ENCODE measurements at places on chromosomes 4 and X.

DNA sequence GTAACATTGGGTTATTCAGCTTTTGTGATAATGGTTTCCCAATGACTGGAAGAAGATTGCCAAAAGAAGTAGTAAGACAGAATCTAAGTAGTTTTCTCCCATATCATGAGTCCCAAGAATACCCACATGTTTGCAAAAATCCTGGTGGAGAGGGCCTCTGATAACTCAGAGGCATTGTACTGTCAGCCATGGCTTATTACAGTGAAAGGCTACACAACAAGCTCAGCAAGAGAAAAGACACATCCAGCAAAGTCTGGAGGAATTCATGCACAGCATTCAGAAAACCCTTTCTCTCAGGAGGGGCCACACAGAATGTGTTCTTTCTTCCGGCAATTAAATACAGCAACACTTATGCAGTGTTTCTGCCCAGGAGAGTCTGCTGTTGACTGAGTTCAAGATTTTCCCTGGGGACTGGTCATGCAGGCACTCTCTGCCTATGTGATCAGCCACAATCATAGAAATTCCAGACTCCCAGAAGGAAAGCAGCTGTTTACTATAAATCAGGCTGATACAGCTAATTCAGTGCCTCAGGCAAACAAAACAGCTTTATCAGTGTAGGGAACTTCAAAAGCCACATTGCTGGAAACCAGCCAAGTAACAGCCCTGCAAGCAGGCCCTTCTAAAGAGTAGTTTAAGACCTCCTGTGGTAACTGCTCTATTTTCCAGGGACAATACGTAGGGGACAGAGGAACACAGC lies 937.1 kb downstream of the CCSER1 start:
- DNase-seq, result peak; percentile 80

- no peak for DNase-seq
Measured at GRCh38 chr4:9893329-9894108, 112.1 kb downstream of the DRD5 start.

DNA sequence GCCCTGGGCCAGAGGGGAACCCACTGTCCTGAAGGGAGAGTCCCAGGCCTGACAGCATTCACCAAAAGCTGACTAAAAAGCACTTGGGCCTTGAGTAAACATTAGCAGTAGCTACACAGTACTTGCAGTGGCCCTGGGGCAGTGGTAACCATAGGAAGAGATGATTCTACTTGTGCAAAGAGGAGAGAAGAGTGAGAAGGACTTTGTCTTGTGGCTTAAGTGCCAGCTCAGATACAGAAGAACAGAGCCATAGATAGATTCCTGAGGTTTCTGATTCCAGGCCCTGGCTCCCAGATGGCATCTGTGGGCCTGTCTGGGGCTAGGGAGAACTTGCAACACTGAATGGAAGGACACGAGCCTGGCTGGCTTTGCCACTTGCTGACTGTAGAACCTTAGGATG lies 100.5 kb downstream of the PTCHD1 start:
- DNase-seq, result no peak

GRCh38 chr4:113759696-113760093 lies 1.8 kb downstream of the CAMK2D start:
- DNase-seq, result no peak

GRCh38 chr4:64158648-64159326 lies 250.5 kb downstream of the TECRL start:
- DNase-seq, result peak; percentile 82

DNA sequence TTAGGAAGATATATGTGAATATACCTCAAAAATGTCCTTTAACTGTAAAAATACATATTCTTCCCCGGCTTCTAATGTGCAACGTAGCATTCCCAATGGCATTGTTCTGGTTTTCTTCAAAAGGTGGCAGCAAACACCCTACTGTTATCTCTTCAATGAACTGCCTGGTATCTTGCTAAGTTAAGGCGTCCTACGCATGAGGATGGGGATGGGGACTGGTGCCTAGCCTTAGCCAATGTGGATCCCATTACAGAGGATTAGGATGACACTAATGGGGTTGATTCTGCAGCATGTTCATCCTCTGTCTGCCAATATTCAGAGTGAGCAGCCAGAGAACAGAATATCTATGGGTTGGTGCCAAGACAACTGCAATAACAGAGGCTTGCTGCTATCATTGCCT lies 334.9 kb upstream of the ADGRL3 start:
- DNase-seq, result peak; percentile 53

DNA sequence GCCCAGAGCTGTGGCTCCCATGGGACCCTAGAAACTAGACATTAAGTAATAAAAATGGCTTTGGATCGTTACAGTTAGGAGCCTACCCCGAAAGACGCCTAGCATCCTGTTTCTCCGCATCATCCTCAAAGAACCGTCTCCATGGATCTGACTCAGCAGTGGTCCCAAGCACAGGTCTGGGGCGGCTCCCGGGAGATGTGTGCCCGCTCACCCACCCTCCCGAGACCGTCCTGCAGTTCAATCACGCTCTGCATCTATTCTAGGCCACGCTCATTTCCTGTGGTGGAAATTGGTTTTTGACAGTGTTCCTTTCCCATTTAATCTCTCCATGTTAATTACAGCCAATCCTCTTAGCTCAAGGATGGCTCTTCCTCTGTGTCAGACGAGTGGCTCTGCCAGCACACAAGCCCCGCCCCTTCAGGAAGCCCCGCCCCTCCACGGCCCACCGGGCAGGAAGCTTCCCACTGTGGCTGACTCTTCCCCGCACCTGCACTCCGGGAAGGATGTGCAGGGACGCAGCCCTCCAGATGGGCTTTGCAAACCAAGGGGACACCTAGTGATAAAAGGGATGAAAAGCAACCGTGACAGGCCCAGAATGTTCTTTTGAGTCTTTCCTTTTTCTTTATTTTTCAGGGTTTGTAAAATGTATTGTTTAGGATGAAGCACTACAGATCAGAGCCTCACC lies 34.5 kb upstream of the HELT start:
- DNase-seq, result peak; percentile 73

GRCh38 chr4:5191831-5192230 lies 140.6 kb downstream of the STK32B start:
- no peak for DNase-seq

DNA sequence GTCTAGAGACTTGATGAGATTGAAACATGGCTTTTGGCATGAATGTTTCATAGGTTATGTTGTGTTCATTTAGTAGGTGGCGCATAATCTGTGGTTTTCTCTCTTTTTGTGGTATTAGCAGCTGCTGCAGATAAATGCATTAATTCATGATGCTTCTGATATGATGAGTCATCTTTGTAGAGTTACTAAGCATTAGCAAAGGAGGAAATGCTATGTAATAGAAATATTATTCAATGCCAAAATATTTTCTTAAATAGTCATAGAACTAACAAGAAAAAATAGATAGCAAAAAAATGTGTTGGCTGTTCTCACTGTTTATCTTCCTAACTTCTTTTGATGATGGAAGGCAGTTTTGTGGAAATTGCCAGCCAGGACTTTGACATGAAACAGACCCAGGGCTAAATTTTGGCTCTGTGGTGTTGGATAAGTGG lies 3.6 kb downstream of the ZXDB start:
- no peak for DNase-seq

DNA sequence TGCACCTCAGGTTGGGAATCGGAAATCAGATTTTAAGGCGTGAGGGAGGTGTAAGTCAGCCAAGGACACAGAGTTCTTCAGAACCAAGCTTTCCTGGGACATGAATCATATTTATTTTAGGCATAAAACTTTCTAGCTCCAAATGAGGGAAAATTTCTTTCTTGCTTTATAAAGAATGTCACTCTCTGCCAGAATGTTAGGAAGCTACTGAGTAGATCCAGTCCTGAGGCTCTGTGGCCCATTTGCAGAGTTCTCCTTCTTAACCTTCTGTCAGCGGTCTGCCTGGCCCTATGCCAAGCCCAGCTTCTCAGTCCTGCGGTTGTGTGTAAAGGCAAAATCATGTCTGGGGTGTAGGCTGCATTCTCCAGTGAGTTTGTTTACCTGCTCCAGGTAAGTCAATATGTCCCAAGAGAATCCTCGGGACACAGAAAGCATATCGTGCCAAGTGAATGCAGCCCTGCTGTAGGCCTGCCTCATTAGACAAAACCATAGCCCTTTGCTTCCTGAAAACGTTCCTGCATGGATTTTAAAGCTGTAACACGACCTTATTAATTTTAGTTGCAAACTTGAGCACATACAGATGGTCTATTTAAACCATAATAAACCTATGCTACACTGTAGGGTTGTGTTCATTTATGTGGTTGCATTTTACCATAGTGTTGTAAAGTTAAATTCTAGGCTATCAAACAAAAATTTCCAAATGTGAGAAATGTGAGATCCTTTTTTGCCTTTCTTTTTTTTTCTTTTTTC lies 29.2 kb upstream of the CCNI start:
- DNase-seq, result no peak

GRCh38 chr4:25879587-25879986 lies 16.8 kb upstream of the SEL1L3 start:
- no peak for DNase-seq

DNA sequence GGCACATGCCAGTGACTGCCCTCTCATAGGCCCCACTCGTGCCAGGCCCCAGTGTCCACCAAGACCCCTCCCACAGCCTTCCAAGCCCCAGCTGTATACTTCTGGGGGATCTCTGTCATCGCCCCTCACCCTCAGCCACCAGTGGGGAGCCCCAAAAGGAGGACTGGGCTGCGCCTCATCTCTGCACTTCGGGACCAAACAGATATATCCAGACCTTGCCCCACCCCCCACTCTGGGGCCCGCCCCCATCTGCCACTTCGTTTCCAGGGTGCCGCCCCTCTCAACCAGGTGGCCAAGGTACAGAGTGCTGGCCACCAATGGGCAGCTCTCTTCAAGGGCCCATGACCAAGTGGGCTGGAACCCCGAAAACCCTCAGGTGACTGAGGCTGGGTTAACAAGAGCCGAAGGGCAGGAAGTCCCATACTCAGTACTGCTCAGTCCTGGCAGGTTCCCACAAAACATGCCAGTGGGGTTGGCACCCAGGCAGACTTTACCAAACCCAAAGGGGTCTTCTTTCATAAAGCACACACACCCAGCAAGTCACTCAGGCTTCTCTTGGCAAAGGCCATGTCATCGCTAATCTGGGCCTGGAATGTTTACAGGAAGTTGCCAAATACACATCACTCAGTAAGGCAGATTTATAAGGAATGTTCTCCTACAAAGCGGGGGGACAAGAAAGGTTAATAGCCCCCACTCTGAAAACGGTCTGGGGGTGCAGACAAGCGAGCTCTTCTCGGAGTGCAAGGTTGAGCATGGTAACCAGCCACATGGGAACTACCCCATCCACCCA lies 4.4 kb downstream of the ZFYVE28 start:
- peak; percentile 5 for DNase-seq

DNA sequence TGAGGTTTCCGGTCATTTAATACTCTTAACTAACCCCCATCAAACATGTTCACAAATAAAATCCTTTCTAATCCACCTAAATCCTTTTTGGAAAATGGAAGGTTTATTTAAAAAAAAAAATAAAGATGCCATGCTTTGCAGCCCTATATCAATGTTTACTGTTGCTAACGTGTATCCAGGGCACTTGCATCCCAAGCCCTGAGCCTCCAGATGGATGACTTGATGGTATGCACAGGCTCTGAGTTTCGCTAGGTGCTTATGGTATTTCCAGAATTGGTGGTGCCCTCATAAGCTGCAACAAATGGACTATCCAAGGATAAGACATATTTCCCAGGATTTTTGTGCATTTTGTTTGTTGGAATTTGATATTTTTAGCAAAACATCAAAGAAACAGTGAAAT lies 257.7 kb downstream of the PRDM5 start:
- no peak for DNase-seq

DNA sequence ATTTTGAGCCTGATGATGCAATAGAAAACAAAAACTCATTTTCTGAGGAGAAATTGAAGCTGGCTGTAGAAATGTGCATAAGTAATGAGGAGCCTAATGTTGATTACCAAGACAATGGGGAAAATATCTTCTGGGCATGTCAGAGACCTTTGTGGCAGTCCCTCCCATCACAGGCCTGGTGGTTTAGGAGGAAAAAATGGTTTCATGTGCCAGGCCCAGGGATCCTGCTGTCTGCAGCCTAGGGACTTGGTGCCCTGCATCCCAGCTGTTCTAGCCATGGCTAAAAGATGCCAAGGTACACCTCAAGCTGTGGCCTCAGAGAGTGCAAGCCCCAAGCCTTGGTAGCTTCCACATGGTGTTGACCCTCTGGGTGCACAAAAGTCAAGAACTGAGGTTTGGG lies 128.7 kb upstream of the ARHGEF9 start:
- no peak for DNase-seq

DNA sequence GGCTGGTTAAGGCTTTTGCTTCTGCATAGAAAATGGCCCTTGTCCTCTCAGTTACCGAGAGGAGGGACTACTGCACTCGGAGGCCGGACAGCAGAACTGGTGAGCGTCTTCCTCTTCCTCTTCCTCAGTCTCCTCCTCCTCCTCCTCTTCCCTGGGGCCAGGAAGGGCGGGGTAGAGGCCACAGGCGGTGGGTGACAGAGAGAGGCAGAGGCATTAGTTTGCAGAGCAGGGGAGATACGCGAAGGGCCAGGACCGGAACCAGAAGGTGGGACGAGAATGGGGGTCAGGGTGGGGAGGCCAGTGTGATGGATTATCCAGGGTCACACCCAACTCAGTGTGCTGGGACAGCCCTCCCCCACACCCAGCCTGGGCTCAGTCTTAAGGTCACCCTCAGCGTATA lies 14.5 kb downstream of the IQSEC2 start:
- no peak for DNase-seq

DNA sequence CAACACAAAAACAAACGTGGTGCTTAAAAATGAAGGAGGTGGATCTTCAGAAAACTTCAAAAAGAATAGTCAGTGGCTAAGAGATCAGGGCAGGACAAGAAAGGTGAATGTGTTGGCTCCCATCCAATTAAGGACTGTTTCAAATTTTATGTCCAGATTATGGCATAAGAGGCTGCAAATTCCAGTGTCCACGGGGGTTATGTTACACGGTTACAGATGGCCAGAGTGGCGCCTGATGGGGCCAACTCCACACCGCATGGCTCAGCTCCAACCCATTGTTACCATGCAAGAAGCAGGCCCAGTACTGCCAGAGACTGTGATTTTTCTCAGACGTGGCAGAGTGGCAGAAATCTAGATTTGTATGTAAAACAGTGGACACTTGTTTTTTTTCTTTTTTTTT lies 168.4 kb upstream of the TENM3 start:
- DNase-seq, result no peak

- no peak for DNase-seq
Measured at GRCh38 chr4:37748485-37748884, 62.3 kb upstream of the RELL1 start.

DNA sequence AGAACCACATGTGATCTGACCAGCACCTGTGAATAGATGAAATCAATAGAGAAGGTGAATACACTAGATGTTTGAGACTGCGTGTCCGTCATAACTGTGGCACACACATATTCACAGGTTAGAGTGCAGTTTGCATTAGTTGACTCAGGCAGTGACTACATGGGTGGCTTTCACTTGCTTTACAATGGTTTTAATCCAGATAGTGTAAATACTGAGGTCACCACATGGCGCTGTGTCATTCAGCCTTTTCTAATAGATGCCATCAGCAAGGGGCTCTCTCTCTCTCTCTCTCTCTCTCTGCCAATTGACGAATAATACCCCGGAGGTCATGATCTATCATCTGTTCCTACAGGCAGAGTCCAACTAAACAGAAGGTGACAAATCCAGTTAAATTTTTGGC lies 30.7 kb upstream of the FGF13 start:
- DNase-seq, result no peak

- no peak for DNase-seq
Measured at GRCh38 chr4:119955256-119955655, 111.4 kb downstream of the MAD2L1 start.

- no peak for DNase-seq
Measured at GRCh38 chr4:117357866-117358265, 272.5 kb upstream of the TRAM1L1 start.
